ENCODE measurements at places on chromosomes 11 and 22. TPM values are rescaled to one million over a fixed set of nuclear protein-coding genes. Genes with fewer than 3 reads are reported as not detected.
A peak's percentile ranks its signal among the peaks of the same experiment; 100 is the strongest.

GRCh38 chr11:62340269-62340901 lies 3.1 kb downstream of the ASRGL1 start:
- peak; percentile 65 for DNase-seq

DNA sequence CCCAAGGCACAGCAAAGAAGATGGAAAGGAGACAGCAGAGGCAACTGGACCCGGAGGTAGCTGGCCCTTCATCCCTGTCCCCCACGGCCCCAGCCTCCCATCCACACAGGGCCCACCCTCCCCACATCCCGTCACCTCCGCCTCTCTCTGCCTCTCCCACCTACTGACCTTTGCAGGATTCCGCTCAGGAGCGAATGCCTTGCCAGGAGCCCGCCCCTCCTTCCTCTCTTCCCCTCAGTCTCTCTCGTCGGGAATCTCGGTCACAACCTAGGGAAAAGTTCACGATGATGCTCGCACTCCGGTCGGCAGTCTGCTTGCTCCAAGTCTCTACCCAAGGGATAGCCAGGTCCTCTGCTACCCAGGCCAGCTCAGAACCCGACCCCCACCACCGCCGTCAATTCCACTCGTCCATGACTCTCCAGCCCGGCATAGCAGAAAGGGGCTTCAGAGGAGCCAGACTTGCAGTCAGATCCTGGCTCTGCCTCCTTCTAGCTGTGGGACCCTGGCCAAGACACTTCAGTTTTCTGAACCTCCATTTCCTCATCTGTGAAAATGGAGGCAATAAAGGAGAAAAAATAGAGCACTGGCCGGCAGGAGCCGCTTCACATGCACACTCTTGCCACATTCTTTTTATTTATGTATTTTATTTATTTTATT lies 10.2 kb downstream of the AHNAK start:
- peak; percentile 29 for DNase-seq

GRCh38 chr11:84906995-84907394 lies 720.1 kb downstream of the DLG2 start:
- peak; percentile 50 for DNase-seq

DNA sequence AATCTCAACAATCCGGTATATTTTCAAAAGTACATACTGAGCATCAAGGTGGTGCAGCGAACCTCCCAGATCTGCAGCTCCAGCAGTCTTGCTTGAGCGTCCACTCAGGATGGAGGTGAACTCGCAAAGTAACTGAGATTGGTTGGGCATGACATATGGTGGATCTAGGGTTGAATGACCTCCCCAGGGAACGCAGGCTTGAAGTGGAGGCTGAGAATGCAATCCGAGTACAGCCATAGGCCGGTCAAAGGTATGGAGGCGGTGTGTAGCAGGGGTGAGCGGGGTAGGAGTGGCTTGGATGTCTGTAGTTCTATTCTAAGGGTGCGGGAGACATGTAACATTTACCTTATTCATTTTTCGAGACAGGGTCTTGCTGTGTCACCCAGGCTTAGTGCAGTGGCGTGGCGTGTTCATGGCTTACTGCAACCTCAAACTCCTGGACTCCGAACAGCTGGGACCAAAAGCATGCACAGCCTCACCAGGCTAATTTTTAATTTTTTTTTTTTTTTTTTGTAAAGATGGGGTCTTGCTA lies 631 bp upstream of the C22orf39 start:
- DNase-seq = peak; percentile 88

DNA sequence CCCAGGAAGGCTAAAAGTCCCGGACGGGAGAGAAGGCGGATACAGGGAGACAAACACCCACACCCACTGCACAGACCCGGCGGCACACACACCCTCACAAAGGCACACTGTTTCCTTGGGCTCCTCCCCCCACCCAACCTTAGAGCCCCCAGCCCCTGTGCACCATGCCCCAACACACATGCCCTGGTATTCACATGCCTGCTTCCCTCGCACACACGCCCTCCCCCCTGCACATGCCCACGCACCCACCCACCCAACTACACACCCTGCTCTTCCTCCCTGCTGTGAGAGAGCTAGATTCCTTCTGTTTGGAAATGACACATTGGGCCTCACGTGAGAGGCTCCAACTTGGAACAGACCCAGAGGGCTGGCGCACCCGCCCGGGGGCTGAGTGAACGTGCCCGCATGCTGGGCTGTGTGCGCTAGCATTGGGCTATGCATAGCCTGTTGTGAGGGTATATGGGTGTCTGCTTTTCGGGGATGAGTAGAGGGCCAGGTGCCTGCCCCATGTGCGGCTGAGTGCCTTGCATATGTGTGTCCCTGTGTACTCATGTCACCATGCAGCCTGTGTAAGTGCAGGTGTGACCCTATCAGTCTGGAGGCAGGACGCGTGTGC lies 518 bp upstream of the CHRM1 start:
- DNase-seq = peak; percentile 78

- no peak for DNase-seq
Observed at GRCh38 chr11:94049351-94049750, 28.2 kb downstream of the HEPHL1 start.

GRCh38 chr11:13105237-13105844 lies 96.2 kb downstream of the RASSF10 start:
- DNase-seq = no peak

GRCh38 chr22:42375982-42376381 lies 56.2 kb downstream of the NFAM1 start:
- no peak for DNase-seq

DNA sequence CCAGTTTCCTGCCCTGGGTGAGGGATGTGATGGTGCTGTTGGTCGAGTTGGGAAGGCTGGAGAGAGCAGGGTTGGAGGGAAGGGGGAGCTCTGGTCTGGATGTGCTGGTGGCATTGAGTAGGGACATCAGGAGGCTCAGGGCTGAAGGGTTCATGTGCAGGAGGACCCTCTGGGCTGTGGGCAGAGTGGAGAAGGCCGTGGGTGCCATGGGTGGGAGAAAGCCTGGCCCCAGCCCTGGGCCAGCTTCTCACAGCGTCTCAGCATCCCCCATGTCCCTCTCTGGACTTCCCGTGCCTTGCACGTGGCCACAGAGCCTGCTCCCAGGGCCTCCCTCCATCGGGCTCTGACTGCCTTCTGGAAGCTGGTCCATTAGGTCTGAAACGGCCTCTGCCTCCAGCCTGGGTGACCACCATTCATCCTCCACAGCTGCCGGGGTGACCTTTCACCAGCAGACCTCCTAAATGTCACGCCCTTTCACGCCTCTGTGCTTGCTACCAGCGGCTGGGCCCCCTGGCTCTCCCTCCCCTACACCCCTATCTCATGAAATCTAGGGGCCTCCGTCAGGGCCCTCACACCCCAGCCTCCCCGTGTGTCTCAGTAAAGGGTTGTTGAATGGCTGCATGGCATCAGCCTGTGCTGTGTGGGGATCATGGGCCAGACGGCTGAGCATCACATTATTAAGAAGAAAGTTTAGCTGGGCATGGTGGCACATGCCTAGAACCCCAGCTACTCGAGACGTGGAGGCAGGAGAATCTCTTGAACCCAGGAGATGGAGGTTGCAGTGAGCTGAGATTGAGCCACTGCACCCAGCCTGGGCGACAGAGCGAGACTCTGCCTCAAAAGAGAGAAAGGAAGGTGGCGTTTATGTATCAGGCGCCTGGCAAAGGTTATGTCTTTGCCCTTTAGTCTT lies 25.5 kb downstream of the MYO7A start:
- DNase-seq = no peak

DNA sequence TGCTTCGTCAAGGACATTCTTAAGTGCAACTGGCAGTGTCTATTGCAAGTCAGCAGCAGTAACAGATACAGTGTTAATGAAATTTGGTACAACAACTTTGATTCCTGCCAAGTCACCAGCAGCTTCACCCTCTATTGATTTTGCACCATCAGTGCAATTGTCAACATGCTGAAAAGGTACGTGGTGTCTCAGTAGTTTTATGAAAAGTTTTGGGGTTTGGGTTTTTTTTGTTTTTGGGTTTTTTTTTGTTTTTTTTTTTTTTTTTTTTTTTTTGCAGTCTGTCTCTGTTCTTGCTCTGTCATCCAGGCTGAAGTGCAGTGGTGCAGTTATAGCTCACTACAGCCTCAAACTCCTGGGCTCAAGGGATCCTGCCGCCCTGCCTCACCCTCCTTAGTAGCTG lies 19.1 kb upstream of the GRIK4 start:
- DNase-seq = no peak

DNA sequence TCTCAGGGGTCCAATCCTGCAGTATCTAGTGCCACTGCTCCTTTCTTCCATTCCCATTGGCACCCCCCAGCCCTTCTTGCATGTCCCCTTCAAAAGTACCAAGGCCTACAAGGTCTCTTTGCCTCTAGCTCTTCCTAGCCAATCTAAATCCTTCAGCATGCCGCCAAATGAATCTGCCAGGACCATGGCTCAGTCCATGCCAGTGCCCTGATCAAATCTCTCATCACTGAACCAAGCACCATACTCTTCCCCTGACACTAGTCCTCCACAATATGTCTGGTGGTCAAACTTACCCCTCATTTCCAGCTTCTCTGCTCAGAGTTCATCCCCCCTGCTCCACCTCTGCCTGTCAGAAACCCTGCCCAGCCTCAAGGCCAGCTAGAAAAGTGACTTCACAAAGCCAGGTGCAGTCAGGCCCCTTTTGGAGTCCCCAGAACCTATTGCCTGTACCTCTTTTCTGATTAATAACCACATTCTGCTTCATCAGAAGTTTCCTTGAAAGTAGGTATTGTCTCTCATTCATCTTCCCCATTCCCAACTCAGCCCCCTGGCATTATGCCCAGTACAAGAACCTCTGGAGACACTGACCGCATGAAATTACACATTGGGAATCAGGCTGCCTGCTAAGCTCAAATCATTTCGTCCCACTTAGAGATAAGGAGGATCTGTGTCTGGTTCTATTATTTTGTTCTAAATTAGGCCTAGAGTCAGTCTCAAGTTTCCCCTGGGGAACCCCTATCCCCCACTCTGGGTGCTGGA lies 11.4 kb downstream of the FEN1 start:
- no peak for DNase-seq

DNA sequence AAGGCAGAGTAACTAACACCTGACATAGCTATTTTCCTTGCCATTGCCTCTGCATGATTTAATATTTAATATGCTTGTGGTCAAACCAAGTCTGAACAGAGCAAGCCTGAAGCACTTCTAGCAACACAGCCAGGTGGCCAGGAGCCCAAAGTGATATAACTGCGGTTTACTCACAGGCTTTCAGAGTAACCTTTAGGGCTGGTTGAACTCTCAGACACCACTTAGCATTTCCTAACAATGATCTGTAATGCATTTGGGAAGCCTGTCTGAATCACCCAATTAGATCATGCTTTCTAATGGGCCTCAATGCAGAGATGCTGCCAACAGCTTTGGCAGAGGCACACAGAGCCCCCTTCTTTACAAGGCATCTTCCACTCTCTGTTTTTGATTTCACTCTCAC lies 96.1 kb downstream of the FDX1 start:
- peak; percentile 87 for DNase-seq

DNA sequence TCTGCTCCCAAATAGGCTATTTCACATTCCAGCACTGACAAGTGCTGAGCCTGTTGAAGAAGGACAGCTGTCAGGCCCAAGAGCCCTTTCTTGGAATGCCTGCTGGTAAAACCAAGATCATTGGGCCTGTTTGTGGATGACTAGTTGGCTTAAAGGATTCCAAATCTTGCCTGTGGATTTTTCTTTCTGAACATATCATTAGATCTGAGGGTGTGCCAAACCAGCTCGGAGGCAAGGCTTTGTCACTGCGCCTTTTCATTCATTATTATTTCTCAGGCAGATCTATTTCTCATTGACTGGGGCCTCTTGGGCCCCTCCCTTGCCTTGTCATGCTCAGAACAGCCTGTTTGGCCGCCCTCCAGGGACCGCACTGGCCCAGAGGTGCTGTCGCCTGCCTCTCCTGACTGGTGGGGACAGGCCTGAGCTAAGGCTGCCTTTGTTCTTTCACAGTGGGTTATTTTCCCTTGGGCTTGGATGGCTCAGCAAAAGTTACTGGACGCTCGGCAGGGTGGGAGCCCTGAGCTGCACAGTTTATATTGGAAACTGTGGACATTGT lies 222.7 kb upstream of the SESN3 start:
- peak; percentile 59 for DNase-seq

DNA sequence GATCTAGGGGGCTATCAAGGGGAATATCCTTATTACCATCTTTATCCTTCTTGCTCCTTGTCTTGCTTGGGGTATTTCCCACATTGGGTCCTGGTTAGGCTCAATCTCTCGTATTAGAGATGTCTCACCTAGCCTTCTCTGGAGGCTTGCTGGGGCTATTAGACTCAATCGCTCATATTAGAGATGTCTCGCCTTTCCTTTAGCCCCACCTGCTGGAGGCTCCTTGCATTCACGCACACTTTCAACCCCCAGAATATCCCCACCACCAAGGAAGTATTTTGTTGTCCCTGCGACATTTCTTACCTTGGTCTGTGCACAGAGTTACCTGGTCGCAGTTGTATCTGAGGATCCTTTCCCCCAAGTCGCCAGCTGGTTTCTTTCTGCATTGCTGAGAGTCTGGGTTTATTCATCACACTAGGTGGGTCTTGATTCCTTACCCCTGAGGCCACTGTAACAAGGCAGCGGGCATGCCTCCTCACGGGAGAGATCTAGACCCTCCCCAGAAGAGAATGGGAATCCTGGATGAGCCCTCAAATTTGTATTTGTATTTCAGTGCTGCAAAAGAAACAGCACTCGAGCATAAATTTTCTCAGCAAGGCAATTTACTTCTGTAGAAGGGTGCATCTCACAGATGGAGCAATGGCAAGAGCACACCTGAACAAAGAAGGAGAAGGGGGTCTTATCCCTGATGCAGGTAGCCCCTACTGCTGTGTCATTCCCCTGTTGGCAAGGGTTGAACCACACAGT lies 15.9 kb upstream of the HYLS1 start:
- peak; percentile 66 for DNase-seq

GRCh38 chr22:25172153-25172552 lies 27.5 kb upstream of the CRYBB3 start:
- DNase-seq = no peak

DNA sequence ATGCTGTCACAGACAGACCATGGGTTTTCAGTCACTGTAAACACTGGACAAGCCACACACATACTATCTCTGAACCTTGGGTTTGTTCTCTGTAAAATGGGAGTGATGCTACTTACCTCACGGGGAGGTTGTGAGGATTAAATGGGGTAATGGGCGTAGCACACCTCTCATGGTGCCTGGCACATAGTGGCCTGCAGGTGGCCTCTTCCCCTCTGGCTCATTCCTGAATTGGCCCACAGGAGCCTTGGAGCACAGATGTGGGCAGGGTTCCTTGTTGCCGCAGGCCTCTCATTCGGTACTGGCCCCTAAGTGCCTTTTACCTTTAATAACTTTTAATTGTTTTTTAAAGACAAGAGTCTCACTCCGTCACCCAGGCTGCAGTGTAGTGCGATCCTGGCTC lies 11.7 kb downstream of the MICAL2 start:
- DNase-seq = peak; percentile 36

- no peak for DNase-seq
Observed at GRCh38 chr11:73409431-73409830, 33.2 kb downstream of the RELT start.

- DNase-seq = no peak
Observed at GRCh38 chr22:26918226-26918625, 260.8 kb downstream of the MIAT start.

Gene BRD1
- total RNA-seq = 24.4 TPM

Gene RGL4
- not detected for total RNA-seq

Gene APOBEC3G
- 7.5 TPM for total RNA-seq

Gene LINC01488
- total RNA-seq = not detected

Gene KRTAP5-7
- total RNA-seq = not detected

Gene MS4A3
- total RNA-seq = not detected

Gene NRXN2
- total RNA-seq = 0.51 TPM

Gene RAB39A
- not detected for total RNA-seq
